ENCODE measurements at places on chromosomes 12 and 14.
A peak's percentile ranks its signal among the peaks of the same experiment; 100 is the strongest.

DNA sequence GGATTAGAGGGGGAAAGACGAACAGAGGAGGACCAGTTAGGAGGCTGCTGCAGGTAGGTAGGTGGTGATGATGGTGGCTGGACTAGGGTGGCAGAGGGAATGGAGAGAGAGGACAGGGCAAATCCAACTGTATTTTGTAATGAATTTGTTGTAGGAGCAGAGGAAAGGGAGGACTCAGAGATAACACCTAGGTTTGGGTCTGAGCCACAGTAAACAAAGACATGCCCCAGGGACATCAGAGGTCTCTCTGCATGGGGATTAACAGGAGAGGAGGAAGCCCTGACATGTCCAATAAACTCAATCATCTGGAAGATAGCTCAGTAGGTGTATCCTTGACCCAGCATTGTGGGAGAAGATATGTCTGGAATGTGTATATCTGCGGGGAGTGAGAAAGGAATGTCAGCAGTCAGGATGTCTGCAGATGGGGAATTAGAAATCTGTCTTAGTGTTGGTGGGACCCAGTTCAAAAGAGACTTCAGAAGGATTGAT lies 4.7 kb upstream of the SLC48A1 start:
- no peak for DNase-seq

DNA sequence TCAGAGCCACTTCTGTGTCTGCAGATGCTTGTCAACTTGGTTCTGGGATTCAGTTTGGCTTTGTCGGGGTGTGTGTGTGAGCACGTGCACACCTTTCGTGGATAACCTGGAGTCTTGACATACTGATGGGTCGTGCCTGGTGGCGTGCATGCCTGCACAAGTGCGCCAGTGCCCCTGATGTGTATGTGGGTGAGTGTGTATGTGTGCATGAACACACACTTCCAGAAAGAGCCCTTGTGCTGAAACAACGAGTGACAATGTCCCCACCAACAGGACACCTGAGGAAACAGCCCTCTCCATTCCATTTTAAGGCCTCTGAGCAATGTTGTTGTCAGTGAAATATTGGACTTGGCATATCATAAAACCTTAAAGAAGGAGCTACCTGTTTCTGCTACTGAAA lies 53.9 kb downstream of the SMUG1 start:
- no peak for DNase-seq

GRCh38 chr14:73714656-73715081 lies 485 bp upstream of the PNMA1 start:
- DNase-seq: no peak

- no peak for DNase-seq
These were observed 227.1 kb downstream of the NUBPL start for GRCh38 chr14:31788340-31788739.

- DNase-seq: no peak
These were observed 5.2 kb upstream of the SSH1 start for GRCh38 chr12:108862588-108862959.

DNA sequence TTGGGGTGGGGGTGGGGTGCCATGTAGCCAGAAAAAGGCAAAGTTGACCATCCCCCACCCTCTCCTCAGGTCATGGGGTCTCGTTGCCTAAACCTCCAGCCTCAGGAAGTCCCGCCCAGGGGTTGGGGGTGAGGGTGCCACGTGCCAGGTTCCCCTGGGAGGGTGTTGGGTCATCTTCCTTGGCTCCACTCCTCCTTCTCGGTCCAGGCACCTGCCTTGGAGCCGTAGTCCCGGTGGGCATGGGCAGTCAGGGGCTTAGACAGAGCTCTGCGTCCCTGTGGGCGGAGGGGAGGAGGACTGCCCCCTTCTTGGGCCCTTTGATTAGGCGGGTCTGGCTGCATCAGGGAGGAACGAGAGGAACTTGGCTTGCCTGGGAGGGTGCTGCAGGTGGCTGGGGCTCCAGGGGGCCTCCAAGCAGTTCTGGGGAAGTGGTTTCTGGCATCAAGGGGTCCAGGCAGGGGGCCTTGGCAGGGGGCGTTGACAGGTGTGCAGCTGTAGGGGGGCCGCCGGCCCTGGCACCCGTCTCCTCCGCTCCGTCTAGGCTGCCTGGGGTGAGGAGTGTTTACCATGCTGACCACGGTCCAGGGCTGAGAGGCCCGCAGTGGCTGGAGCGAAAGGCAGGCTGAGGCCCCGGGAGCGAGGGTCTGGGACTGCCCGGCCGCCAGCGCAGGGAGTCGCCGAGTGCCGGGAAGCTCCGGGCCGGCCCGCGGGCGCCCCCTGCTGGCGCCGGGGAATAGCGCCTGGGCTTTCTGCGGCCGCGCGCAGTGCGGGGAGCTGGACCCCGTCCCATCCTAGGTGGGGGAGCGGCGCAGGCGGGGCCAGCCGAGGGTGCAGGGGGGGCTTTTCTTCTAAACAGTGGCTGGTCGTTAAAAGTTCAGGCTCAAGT lies 7.9 kb downstream of the SETD1B start:
- peak; percentile 84 for DNase-seq

- no peak for DNase-seq
These were observed 54.3 kb downstream of the SLC41A2 start for GRCh38 chr12:104903648-104904423.

DNA sequence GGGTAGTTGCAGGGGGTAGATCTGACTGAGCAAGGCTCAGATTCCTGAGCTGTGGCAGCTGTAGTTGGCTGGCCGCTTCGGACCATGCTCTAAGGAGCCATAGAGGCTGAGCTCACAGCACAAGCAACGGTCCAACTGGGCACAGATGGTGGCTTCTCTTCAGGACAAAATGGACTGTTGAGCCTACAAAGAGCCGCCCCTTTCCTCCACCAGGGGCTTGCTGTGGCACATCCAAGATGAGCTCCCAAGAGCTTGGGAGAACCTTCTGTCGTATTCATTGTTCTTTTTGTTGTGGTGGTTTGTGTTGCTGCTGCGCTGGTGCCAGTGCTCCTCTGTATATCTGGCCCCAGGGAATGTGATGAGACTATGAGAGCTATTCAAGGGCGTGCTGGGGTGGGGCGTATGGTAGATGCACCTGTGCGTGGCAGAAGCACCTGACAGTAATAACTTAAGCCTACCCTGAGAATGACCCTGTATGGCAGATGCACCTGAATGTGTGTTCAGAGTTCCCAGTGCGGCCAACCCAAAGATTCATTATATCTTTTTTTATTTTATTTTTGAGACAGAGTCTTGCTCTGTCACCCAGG lies 17.8 kb upstream of the LGALS3 start:
- no peak for DNase-seq

- DNase-seq: no peak
These were observed 22.6 kb downstream of the CCDC85C start for GRCh38 chr14:99581374-99581773.

DNA sequence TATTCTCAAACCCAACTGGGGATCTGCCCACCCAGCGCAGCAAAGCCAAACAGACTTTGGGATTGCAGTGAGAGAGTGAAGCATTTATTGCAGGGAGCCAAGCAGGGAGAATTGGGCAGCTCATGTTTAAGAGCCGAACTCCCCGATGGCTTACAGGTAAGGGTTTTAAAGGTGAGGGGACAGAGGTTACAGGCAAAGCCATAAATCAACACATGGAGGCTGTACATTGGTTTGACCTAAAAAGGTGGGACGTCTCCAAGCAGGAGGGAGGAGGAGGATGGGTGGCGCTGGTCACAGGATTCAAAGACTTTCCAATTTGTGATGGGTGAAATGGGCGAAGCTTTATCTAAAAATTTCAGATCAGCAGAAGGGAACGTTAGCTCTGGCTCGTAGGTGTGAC lies 18.2 kb downstream of the OAS2 start:
- DNase-seq: no peak

GRCh38 chr12:26867080-26867479 lies 34.1 kb upstream of the ITPR2 start:
- no peak for DNase-seq

GRCh38 chr12:124311292-124312109 lies 16.6 kb downstream of the RFLNA start:
- no peak for DNase-seq

DNA sequence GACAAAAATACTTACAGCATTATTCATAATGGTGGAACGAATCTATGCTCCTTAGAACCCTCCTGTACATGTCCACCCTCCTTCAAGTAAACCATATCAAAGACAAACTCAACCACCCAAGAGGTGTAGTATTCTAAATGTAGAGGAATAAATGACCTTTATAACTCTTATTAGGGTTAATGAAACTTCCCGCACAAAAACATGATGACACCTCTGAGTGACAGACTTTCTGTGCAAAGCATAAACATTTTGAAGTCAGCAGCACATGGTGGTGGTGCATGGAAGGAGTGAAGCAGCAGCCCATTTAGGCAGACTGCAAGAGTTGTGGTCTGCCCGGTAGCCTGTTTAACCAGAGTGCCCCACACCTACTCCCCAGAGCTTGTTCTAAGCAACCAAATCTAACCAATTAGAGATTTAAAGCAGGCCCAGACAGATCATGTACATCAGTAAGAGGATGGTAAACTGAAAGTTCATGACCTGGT lies 615 bp upstream of the ASB8 start:
- no peak for DNase-seq

Data from Right ventricle myocardium superior (tissue), 1 donor.